ENCODE measurements at places on chromosomes 2 and 18. TPM values are rescaled to one million over a fixed set of nuclear protein-coding genes. Genes with fewer than 3 reads are reported as not detected.

The ICOS gene
- 0.08 TPM for total RNA-seq

- no peak for DNase-seq
Measured at GRCh38 chr2:36831185-36831584, 134.7 kb downstream of the VIT start.

GRCh38 chr2:111626037-111626864 is 257.7 kb downstream of the ANAPC1 start:
- DNase-seq = no peak

DNA sequence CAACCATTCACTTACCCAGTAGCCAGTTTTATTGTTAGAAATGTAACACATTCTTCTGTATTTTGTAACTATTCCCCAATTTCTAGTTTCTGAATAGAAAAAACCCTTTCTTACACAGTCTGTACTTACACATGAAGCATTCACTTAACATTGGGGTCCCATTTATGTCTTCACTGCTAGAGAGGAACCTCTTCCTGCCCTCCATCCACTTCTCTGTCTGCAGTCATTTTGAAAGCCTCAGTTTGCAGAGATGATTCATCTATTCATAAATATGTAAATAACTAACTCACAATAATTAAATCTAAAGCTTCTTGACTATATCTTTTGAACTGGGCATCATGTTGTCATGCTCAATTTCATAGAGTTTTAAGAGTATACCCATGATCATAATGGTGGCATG is 55.9 kb downstream of the ZRANB3 start:
- no peak for DNase-seq

- no peak for DNase-seq
Measured at GRCh38 chr2:60423505-60423904, 129.9 kb downstream of the BCL11A start.
